Fibroblast of skin of left quadriceps (primary cell): ENCODE measurements at places on chromosomes 1 and 21.

DNA sequence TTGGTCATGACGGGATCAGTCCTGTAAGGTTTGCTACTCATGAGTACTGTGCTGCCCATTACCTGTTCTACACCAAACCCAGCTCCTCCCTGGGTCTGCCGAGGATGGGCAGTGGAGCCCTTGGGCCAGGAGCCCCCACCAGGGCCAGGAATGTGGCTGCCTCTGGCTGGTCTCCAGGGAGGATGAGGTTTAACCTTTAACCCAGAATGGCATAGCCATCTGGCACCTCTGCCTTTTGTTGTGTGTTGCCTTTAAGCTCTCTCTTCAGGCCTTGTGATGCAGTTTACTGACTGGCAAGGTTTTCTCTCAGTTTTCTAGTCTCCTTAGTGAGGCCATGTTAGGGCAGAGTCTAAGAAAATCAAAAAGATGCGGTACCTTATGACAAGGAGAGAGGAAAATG lies 38.6 kb downstream of the SIPA1L2 start:
- no peak for DNase-seq

DNA sequence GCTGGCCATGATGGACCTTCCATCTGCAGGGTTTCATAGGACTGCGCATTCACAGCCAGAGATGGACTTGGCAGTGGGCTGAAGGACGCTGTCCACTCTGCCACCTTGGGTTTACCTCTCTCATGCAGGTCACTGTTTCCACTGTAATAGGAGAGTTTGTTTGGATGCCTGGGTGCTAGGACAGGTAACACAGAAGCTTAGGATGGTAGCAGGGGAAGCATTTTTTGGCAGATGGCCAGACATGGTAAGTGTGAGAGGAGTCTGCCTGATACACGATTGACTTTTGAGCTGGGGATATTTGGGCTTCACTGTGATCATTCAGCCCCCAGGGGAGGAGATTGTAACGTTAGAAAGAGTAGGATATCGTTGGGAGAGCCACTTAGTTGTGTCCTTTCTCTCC lies 11.8 kb downstream of the PSEN2 start:
- no peak for DNase-seq

DNA sequence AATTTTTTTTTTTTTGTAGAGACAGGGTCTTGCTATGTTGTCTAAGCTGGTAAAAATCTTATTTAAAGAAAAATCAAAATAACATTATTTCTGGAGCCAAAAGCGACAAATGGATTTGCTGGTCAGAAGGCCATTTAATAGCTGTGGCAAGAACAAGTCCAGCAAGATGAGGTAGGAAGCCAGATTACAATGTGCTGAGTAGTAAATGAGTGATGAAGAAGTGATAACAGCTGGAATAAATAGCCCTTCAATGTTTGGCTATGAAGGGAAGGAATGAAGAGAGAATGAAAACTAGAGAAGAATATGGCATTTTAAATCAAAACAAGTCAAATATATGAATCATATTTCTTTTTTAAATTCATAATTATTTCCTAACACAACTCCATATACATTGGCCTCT lies 34.5 kb downstream of the SYDE2 start:
- DNase-seq = no peak

DNA sequence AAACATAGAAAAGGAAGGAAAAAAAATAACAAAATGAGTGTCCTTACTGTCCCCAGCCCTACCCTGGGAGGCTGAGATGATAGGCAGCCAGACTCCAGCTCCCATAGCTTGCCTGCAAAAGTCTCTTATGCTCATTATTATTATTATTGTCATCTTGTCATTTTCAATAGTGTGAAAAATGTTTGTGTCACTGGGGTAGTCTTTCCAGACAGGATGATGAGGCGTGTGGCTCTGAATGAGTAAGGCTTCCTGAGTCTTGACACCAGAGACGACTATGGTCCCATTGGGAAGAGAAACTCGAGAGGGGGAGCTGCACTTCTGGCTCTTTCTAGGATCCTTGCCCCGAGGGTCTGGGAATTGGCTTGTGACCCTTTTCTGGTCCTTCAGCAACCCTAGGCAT lies 1.1 kb upstream of the CYB561D1 start:
- no peak for DNase-seq

GRCh38 chr1:54551891-54552290 lies 3.9 kb downstream of the ACOT11 start:
- no peak for DNase-seq

- no peak for DNase-seq
Measured at GRCh38 chr1:230172016-230172537, 105.0 kb downstream of the GALNT2 start.

DNA sequence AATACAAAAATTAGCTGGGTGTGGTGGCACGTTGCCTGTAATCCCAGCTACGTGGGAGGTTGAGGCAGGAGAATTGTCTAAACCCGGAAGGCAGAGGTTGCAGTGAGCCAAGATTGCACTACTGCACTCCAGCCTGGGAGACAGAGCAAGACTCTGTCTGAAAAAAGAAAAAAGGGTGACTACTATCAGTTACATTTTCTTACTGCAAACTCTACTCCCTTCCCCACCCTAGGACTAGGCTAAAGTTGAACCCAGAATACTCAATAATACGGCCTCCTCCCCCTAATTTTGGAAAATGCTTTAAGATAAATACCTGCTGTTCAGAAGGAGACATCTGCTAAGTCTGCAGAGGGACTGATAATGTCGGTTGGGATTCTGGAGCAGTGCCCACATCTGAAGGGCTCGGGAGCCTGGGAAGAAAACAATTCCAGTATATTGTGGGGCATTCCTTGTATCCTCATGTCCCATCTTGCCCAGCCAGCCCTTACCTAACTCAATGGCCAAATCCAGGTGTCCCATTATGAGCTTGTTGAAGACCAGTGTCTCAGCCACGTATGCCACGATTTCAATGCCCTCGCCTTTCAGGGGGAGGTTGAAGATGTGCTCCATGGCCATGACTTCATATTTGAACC lies 89.7 kb downstream of the ADCY10 start:
- DNase-seq = no peak

DNA sequence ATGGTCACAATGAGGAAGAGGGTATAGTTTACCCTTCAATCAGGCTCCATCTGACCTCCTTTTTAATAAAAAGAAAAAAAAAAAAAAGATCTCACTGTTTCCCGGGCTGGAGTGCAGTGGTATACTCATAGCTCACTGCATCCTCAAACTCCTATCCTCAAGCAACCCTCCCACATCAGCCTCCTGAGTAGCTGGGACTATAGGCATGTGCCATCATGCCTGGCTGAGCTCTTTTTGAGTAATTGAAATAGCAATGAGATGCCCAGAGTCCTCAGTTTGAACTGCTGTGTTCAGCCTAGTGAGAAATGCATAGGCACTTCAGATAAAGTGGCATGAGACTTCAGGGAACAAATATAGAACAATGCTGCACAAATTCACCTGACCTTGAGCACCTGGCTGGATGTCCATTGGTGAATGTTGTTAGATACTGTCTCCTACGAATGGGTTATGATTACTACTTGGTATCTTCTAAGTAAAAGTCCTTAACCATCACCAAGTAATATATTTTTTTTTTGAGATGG lies 67.6 kb downstream of the NR5A2 start:
- no peak for DNase-seq

DNA sequence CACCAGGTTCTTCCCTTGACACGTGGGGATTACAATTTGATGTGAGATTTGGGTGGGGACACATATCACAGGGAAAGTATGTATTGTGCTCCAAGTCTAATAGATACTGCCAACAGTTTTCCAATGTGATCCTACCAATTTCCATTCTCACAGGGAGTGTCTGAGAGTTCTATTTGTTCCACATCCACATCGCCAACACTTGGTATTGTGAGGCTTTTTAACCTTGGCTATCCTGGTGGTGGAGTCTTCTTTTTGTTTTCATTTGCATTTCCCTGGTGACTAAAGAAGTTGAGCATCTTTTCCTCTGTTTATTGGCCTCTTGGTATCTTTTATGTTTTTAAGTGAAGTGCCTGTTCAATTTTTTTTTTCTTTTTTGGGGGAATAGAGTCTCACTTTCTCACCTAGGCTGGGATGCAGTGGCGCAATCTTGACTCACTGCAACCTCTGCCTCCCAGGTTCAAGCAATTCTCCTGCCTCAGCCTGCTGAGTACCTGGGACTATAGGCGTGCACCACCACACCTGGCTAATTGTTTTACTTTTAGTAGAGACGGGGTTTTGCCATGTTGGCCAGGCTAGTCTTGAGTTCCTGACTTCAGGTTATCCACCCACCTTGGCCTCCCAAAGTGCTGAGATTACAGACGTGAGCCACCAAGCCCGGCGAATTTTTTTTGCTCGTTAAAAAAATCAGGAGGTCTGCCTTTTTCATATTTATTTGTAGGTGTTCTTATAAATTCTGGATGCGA lies 15.9 kb upstream of the PADI1 start:
- DNase-seq = no peak

DNA sequence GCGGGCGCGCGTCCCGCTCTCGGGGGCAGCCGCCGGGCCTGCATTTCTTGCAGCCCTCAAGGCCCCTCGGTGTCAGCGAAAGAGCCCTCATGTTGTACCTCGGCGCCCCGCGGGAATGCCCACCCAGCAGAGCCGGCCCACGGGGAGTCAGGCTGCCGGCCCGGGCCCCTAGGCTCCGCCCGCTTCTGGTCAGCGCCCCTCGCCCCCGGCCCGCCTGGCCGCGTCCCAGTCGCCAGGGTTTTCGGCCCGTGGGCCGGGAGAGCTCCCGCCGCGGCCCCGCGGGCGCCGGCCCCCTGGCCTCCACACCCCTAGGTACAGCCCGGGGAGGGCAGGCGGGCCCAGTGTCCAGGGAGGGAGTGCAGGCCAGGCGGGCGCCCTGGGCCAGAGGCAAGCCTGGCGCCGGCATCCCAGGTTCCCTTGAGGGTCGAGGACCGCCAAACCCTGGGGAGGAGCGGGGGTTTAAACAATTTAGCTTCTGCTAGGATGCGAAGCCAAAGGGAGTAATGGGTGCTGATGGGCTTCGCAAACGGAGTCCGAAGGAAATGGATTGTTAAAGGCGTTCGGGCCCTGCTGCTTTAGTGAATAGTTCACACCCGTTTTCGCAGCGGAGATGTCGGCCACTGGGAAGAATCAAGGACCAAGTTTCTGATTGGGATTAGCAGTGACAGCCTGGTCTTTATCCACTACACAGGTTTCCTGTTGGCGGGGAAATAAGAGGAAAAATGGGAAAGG lies 486 bp upstream of the KCNA3 start:
- DNase-seq = no peak
